Activated CD8-positive, alpha-beta memory T cell treated with anti-CD3 and anti-CD28 coated beads for 1 hour (primary cell): ENCODE measurements at places on chromosomes 4 and X.

GRCh38 chr4:56958111-56958517 lies 19.3 kb downstream of the NOA1 start:
- DNase-seq: no peak

GRCh38 chr4:175127314-175127713 lies 209.2 kb downstream of the ADAM29 start:
- no peak for DNase-seq

- DNase-seq: no peak
These were observed 52.9 kb downstream of the TRIM2 start for GRCh38 chr4:153257151-153257620.

DNA sequence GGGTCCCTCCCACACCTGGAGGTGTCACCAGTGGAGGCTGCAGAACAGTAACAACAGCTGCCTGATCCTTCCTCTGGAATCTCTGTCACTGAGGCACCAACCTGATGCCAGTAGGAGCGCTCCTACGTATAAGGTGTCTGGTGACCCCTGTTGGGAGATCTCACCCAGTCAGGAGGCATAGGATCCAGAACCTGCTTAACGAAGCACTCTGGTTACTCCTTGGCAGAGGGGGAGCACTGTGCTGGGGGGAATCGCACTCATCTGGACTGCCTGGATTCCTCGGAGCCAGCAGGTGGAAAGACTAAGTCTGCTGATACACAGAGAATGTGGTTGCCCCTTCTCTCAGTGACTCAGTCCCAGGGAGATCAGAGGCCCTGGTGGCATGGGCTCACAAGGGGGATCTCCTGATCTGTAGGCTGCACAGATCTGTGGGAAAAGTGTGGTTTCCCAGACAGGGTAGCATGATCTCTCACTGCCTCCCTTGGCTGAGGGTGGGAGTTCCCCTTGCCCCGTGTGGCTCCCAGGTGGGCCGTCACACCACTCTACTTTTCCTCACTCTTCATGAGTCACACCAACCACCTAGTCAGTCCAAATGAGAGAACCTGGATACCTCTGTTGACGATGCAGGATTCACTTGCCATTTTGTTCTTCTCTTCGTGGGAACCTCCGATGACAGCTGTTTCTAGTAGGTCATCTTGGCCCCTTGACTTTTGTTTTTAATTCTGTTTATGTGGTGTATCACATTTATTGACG lies 305.9 kb downstream of the IDS start:
- no peak for DNase-seq

GRCh38 chr4:184514121-184514988 lies 40.0 kb upstream of the IRF2 start:
- DNase-seq: no peak

DNA sequence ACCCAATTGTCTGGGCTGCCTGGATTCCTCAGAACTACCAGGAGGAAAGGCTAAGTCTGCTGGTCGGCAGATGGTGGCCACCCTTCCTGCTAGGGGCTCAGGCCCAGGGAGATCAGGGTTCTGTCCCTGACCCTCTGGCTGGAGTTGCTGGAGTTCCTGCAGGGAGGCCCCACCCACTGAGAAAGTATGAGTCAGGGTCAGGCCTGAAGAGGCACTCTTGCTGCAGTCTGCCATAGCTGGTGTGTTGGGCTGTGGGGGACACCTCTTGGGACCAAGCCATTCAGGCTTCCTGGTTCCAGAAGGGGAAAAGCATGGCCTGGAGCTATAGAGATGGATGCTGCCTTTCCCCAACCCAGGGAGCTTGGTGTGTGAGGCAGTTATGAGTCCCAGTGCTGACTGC lies 40.4 kb upstream of the PCDH18 start:
- DNase-seq: no peak

DNA sequence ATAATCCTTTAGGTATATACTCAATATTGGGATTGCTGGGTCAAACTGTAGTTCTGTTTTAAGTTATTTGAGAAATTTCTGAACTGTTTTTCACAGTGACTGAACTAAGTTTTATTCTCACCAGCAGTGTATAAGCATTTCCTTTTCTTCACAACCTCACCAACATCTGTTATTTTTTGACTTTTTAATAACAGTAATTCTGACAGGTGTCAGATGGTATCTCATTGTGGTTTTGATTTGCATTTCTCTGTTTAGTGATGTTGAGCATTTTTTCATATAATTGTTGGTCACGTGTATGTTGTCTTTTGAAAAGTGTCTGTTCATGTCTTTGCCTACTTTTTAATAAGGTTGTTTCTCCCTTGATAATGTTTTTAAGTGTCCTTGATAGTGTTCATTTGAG lies 112.6 kb downstream of the LINC00632 start:
- no peak for DNase-seq

GRCh38 chr4:3340700-3341083 lies 47.9 kb downstream of the RGS12 start:
- DNase-seq: no peak

DNA sequence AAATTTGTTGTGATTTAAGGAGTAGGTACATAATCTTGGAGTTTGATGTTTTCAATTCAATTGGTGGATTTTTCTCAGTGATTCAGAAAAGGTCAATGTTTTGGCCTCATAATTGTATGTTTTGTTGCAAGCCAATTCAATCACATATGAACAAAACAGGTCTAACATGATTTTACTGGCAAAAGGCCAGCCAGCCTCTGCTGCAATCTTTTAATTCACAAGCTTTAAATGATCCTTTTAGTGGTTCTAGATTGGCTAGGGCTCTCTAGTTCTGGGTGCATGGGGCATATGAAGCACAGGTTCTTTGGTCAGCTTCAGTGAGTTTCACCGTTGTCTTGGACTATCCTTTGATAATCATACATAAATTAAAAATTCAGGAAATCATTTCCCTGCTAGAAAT lies 19.2 kb upstream of the SLC6A14 start:
- no peak for DNase-seq

DNA sequence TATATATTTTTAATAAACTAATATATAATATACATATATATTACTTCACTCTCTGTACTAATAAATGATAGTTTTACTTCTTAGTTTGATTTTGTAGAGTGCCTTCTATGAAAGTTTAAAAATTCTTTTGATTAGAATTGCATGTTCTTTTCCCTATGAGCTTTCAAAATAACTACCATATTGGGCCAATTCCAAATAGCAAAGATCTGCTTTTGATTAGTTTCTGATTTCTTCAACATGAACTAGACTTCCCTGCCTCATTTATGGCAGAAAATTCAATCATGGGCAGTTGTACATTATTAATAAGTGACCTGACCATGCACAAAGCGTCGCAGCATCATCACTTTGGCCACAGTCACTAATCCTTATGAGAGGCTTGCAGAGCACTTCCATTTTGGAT lies 48.9 kb upstream of the TEX13A start:
- no peak for DNase-seq

- no peak for DNase-seq
These were observed 51.4 kb upstream of the MSX1 start for GRCh38 chr4:4808086-4808485.

DNA sequence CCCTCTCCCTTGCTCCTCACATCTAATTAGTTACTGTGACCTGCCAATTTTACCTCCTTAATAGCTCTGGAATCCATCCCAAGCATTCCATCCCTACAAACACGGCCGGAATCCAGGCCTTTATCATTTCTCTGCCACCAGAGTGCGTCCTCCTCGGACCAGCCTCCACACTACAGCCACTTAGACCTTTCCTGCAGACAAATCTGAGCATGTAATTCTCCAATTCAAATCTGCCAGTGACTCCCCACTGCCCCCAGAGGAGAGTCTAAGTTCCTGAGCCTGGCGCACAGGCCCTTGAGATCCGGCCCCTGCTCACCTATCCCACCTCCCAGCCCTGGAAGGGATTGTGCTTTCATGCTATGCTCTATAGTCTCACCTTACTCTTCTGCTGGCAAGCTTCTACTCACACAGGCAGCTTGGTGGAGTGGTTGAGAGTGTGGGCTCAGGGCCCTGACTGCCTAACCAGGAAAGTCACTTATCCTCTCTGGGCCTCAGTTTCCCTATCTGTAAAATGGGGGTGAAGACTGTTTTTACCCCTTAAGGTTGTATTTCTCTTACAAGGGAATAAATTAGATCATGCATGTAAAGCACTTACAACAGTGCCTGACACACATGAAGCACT lies 31.2 kb downstream of the PJA1 start:
- DNase-seq: no peak

GRCh38 chrX:115894087-115894486 lies 276.5 kb upstream of the AGTR2 start:
- no peak for DNase-seq

GRCh38 chr4:131093303-131093702 lies 1997.4 kb downstream of the C4orf33 start:
- DNase-seq: no peak

- DNase-seq: no peak
These were observed 37.4 kb downstream of the ADGRA3 start for GRCh38 chr4:22478426-22478825.

GRCh38 chr4:29153642-29154041 lies 1566.5 kb upstream of the PCDH7 start:
- no peak for DNase-seq

GRCh38 chrX:115266300-115266699 lies 23.2 kb upstream of the LUZP4 start:
- no peak for DNase-seq

DNA sequence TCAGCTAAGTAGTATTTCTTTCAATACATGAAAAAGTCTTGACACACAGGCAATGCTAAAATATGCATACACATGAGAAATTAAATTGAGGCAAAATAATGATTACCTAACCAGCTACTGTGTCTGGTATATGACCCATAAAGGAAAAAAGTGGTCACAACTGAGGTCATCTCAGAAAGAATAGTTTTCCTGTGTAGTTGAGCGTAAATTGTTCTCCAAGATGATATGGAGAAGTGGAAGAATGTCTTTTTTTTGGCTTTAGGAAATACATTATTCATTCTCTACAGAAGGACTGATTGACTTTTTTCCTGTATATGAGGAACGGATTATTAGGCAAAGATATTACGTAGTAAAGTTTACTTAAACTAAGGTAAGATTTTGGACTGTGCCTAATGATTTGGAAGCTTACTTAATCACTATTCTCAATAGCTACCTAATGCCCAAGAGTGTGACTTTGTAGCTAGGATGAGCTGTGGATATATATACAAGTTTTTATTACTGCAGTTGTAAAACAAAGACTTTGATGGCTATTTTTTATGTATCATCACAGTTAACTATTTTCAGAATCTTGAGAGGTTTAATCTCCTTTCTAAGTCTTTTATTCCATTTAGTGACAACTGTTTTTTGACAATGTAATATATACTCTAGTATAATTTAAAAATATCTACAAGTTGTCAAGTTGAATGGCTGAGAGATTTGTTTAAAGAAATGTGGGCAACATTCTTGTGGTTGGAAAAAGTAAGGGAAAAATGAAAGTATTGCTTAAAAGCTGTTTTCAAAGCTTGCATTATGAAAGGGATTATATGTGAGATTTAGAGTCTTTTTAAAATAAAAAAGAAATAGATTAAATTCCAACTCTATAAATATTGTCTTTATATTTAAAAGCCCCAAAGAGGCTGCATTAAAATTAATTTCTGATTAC lies 100.2 kb downstream of the PDLIM5 start:
- DNase-seq: no peak
